ENCODE measurements at places on chromosomes 4 and X.

DNA sequence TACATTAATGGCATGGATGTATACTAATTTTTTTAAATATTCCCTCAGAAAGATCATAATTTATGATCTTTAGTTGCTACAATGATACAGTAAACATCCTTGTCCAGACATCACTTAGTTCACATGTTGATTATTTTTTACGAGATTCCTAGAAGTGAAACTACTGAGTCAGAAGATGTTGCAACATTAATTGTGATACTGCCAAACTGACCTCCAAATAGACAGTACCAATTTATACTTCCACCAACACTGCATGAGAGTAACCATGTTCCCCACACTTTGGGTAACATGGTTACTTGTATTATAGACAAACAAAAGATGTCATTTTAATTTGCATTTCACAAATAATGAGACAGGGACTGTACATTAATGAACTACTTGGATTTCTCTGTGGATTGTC is 19.6 kb downstream of the RCHY1 start:
- no peak for DNase-seq

- no peak for DNase-seq
Measured at GRCh38 chrX:154021131-154021611, 1.5 kb upstream of the IRAK1 start.

DNA sequence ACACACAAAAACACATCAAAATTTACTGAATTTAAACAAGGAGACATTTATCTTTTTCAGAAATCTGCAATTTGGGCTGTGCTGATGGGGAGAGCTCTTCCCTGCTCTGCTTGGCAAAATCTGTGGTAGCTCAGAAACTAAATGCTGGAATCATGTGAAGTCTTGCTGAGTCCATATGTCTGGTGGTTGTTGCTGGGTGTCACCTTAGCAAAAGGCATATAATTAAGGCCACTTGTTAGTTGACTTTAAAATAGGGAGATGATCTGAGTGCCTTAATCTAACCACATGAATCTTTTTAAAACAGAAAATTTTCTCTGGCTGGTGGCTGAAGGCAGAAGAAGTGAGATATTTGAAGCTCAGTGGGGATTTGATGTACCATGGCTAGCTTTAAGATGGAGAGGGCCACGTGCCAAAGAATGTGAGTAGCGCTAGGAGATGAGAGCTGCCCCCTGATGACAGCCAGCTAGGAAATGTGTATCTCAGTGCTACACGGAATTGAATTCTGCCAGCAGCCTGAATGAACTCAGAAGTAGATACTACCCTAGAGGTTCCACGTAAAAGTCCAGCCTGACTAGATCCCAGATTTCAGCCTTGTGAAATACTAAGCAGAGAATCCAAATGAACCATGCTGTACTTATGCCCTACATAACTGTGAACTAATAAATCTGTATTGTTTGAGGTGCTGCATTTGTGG is 7.6 kb upstream of the GUF1 start:
- no peak for DNase-seq

DNA sequence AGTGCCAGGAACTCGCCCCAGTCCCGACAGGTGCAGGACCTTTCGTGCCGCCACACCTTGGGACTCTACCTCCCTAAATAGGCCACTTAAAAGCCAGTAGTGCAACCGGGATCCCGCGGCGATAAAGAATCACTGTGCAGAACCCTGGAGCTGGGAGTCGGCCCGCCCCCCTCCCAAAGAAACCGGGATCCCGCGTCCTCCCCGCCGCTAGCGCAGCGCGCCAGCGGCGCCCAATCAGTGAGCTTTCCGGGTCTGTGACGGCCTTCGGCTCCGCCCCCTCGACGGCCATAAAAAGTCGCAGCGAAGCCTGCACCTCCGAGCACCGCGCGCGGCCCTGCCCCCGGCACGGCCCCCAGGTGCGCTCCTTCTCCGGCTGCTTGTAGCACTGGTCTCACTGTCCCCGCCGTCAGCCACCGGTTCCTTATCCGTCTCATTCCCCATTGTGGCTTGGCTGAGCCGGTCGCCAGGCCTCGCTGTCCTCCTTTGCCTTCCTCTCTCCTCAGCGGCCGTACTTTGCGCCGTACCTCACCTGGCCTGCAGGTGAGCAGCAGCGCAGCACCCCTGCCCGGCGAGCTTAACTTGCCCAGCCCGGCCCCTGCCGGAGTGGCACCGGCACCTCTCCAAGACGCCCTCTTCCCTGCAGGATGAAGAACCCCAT is at the start of gene LRAT:
Gene LRAT (plus strand): TSS at position 318 of the 658 bp plus-strand sequence. CDS start 327 bp downstream, at position 645.
- no peak for DNase-seq

DNA sequence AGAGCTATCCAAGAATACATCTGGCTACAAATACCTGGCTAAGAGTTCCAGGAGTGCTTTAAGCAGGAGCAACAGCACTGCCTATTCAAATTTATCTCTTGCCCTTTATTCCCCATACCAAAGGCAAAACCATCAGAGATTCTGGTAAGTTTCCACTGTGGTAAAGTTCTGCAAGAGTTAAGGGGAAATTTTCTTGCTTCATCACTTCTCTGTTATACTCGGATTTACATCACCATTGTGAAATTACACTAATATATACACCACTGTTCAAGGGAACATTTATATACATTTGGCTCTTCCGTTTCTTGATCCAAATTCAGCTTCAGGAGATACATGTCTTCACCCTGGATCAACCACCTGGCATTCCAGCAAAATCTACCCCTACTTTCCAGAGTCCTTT is 70.8 kb upstream of the PTPN13 start:
- no peak for DNase-seq
